Ascending aorta (tissue), 2 donors: ENCODE measurements at places on chromosomes 2 and 18. TPM values are rescaled to one million over a fixed set of nuclear protein-coding genes. Genes with fewer than 3 reads are reported as not detected.

GRCh38 chr18:52875725-52876124, 535.7 kb downstream of the DCC start:
- no peaks in the 10 kb centered on the region for H3K4me1 ChIP-seq
- H3K27ac ChIP-seq = no peak overlapping the region
- H3K4me3 ChIP-seq = no peak overlapping the region
- H3K27me3 ChIP-seq = no peaks in the 10 kb centered on the region
- H3K36me3 ChIP-seq = no peaks in the 10 kb centered on the region

DNA sequence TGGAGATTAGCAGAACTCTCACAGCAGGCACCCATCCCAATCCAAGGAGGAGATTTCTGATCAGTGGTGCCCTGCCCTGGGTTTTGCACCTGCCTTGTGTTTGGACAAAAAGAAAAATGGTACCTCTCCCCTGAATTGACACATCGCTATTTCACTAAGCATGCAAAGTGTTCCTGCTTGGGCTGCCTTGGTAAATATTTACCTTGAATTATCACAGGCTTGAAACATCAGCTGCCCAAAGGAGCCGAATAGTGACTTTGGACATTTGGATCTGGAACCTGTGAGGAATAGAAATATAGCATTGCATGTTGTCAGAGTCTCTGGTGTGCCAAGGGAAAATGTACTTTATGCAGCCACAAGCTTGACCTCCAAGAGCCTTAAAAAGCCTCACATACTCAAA, 926.4 kb upstream of the FANCL start:
- no peak overlapping the region for H3K4me3 ChIP-seq
- H3K27me3 ChIP-seq = no peaks in the 10 kb centered on the region
- no peaks in the 10 kb centered on the region for H3K4me1 ChIP-seq
- no peaks in the 10 kb centered on the region for H3K36me3 ChIP-seq

- H3K4me3 ChIP-seq = no peak overlapping the region
- DNase-seq = no peak
- no peak overlapping the region for H3K27ac ChIP-seq
- no peaks in the 10 kb centered on the region for H3K27me3 ChIP-seq
- no peaks in the 10 kb centered on the region for H3K36me3 ChIP-seq
Observed at GRCh38 chr2:217337771-217338170, 477.9 kb upstream of the TNP1 start.

DNA sequence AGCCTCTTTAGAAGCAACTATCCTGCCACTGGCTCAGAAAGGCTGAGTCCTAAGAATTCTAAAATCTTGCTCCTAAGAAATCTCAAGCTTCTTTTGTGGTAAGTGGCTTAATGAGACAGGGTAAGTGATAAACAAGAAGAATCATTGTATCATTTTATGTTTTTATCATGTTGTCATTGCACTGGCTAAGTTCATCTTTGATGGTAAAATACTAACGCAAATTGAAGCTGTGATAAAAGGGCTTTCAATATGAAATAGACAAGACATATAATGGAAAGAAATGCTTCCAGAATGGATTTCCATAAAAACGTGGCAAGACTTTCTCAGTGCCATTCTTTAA, 21.6 kb upstream of the TTC39C start:
- no peaks in the 10 kb centered on the region for H3K4me1 ChIP-seq
- no peaks in the 10 kb centered on the region for H3K36me3 ChIP-seq
- DNase-seq = no peak
- no peak overlapping the region for H3K27ac ChIP-seq

- no peak overlapping the region for H3K4me3 ChIP-seq
- H3K36me3 ChIP-seq = no peaks in the 10 kb centered on the region
- H3K27ac ChIP-seq = no peak overlapping the region
Observed at GRCh38 chr2:151886241-151886640, 58.0 kb upstream of the ARL5A start.

DNA sequence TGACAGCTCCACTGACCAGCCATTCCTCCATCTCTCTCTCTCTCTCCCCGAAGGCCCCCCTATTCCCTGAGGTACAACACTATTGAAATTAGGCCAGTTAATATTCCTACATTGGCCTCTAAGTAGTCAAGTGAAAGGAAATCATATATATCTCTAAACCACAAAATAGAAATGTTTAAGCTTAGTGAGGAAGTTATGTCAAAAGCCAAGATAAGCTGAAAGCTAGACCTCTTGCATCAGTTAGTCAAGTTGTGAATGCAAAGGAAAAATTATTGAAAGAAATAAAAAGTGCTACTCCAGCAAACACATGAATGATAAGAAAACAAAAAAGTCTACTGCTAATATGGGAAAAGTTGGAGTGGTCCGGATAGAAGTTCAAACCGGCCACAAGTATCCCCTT, 301.3 kb upstream of the RBMS1 start:
- H3K27me3 ChIP-seq = no peaks in the 10 kb centered on the region
- H3K27ac ChIP-seq = no peak overlapping the region
- no peaks in the 10 kb centered on the region for H3K4me1 ChIP-seq
- no peak overlapping the region for H3K4me3 ChIP-seq
- no peak for DNase-seq

DNA sequence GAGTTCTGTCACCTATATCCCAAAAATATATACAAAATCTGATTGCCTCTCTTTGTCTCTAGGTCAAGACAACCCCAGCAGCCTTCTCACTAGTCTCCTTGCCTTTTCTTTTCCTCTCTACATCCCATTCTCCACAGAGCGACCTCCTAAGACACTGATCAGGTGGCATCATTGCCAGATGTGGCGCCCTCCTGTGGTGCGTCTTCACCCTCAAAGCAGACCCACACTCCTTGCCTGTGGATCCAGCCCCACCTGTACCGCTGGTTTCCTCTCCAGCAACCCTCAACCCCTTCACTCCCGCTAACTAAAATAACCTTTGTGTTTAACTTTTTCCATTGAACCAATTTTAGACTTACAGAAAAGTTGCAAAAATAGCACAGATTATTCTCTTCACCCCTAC, 273.3 kb downstream of the GLI2 start:
- no peaks in the 10 kb centered on the region for H3K4me1 ChIP-seq
- no peak for DNase-seq
- no peaks in the 10 kb centered on the region for H3K36me3 ChIP-seq
- H3K4me3 ChIP-seq = no peak overlapping the region
- H3K27me3 ChIP-seq = no peaks in the 10 kb centered on the region

DNA sequence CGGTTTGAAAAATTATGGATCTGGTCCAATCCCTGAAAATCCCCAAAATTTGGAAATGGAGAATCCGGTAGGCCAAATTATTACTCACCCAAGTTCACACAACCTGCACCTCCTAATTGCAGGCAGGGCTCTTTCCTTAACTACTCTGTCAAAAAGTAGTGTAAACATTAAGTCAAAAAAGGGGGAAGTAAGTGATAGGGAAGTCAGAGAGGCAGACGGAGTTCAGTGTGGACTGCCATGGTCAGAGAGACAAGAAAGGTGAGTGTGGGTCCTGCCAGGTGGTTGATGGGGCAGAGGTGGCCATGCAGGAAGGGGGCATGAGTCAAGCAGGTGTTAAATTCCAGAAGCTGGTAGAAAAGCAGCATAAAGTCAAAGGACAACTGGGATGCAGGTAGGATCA, 104.7 kb upstream of the STPG4 start:
- DNase-seq = no peak
- H3K27ac ChIP-seq = no peak overlapping the region
- no peaks in the 10 kb centered on the region for H3K27me3 ChIP-seq
- H3K4me3 ChIP-seq = no peak overlapping the region

DNA sequence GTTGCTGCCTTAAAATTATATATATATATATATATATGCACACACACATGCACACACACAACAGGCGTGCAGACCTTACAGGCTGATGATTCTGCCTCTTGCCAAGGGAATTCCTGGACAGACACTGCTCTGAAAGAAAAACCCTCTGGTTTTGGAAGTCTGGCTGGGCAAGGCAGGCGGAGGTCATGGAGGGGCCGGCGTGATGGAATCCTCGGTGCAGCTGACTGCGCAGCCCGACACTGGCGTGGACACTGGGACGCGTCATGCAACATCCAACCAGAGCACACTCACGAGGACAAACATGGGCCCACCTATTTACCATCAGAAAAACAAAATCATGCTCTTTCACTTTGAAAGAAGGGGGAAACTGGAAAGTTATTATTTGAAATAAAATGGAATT, 235.3 kb downstream of the ZNF516 start:
- H3K4me1 ChIP-seq = no peaks in the 10 kb centered on the region
- H3K27me3 ChIP-seq = no peaks in the 10 kb centered on the region
- no peak overlapping the region for H3K27ac ChIP-seq
- no peak overlapping the region for H3K4me3 ChIP-seq
- no peaks in the 10 kb centered on the region for H3K36me3 ChIP-seq

GRCh38 chr2:101121174-101121573, 30.0 kb downstream of the TBC1D8 start:
- H3K27me3 ChIP-seq = no peaks in the 10 kb centered on the region
- DNase-seq = no peak
- H3K4me1 ChIP-seq = peaks cover 53% of the 10 kb centered on the region
- H3K27ac ChIP-seq = peak overlapping the region; percentile 56

DNA sequence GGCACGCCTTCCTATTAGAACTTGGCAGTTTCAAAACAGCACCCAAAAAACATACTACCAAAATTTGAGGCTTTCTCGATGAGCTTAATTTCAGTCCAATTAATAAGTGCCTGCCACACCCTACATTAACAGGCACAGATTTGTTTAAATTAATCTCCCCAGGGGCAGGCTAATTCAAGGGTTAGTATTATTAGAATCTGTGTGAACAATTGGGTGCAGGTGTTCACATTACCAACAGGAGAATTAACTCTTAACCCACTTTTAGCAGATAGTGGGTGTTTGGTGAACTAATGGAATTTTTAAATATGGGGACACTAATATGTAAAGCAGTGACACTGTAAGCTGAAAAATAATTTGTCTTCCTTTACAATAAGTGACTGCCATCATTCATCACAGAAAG, 4.1 kb downstream of the MBD2 start:
- H3K4me3 ChIP-seq = no peak overlapping the region
- no peak for DNase-seq
- peaks cover 4% of the 10 kb centered on the region for H3K4me1 ChIP-seq
- H3K27me3 ChIP-seq = no peaks in the 10 kb centered on the region
- H3K27ac ChIP-seq = no peak overlapping the region
- H3K36me3 ChIP-seq = no peaks in the 10 kb centered on the region

DNA sequence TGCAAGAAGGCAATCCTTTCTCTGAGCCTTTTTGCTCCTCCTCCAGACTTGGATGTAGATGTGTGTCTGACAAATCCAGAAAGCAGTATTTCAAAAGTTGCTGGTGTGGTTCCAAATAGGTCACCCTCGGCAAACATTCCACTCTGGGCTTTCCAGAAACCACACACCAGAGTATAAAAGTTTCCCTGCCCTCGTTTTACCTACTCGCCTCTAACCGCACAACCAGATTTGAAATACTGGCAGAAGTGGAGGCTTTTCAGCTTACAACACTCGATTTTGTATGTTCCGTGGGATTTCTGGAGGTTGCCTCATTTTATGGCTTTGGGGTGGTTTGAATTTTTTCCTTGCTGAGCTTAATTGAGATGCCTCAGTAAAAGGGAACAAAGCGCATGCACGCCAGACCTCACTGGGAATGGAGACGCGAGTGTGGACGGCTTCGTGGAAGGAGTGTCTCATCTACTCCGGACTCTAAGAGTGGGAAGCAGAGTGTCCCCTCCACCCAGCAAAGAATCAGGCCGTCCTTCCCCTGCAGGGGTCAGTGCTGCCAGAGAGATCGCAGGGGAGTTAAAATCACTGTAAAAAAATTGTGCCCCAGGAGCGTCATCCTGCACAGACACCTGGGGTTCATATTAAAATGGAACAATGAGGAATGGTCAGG, 44.0 kb upstream of the RPL31 start:
- no peaks in the 10 kb centered on the region for H3K36me3 ChIP-seq
- no peaks in the 10 kb centered on the region for H3K4me1 ChIP-seq
- H3K27me3 ChIP-seq = no peaks in the 10 kb centered on the region
- DNase-seq = no peak
- peak overlapping the region; percentile 49 for H3K27ac ChIP-seq
- peak overlapping the region; percentile 21 for H3K4me3 ChIP-seq

GRCh38 chr2:122236152-122236874, 480.9 kb downstream of the TSN start:
- DNase-seq = no peak
- no peak overlapping the region for H3K27ac ChIP-seq

- no peak overlapping the region for H3K4me3 ChIP-seq
- no peaks in the 10 kb centered on the region for H3K36me3 ChIP-seq
- H3K4me1 ChIP-seq = peaks cover 14% of the 10 kb centered on the region
- peak overlapping the region; percentile 67 for H3K27ac ChIP-seq
- DNase-seq = peak; percentile 84
Observed at GRCh38 chr2:128347701-128348539, 29.3 kb upstream of the HS6ST1 start.

GRCh38 chr18:62982600-62983251, 267.4 kb downstream of the PHLPP1 start:
- peaks cover 5% of the 10 kb centered on the region for H3K36me3 ChIP-seq
- no peaks in the 10 kb centered on the region for H3K27me3 ChIP-seq
- peak overlapping the region; percentile 57 for H3K4me3 ChIP-seq
- no peaks in the 10 kb centered on the region for H3K4me1 ChIP-seq

- no peak overlapping the region for H3K27ac ChIP-seq
- no peak for DNase-seq
- H3K27me3 ChIP-seq = no peaks in the 10 kb centered on the region
Observed at GRCh38 chr18:13124411-13124810, 94.1 kb upstream of the LDLRAD4 start.

GRCh38 chr18:36786686-36787085, 42.1 kb downstream of the TPGS2 start:
- H3K27ac ChIP-seq = peak overlapping the region; percentile 58
- no peaks in the 10 kb centered on the region for H3K27me3 ChIP-seq
- no peak overlapping the region for H3K4me3 ChIP-seq
- H3K4me1 ChIP-seq = peaks cover 22% of the 10 kb centered on the region

GRCh38 chr2:11546072-11546471, 12.2 kb downstream of the GREB1 start:
- no peaks in the 10 kb centered on the region for H3K36me3 ChIP-seq
- no peak for DNase-seq
- H3K27ac ChIP-seq = no peak overlapping the region
- H3K4me1 ChIP-seq = no peaks in the 10 kb centered on the region
- H3K4me3 ChIP-seq = no peak overlapping the region
- no peaks in the 10 kb centered on the region for H3K27me3 ChIP-seq

DNA sequence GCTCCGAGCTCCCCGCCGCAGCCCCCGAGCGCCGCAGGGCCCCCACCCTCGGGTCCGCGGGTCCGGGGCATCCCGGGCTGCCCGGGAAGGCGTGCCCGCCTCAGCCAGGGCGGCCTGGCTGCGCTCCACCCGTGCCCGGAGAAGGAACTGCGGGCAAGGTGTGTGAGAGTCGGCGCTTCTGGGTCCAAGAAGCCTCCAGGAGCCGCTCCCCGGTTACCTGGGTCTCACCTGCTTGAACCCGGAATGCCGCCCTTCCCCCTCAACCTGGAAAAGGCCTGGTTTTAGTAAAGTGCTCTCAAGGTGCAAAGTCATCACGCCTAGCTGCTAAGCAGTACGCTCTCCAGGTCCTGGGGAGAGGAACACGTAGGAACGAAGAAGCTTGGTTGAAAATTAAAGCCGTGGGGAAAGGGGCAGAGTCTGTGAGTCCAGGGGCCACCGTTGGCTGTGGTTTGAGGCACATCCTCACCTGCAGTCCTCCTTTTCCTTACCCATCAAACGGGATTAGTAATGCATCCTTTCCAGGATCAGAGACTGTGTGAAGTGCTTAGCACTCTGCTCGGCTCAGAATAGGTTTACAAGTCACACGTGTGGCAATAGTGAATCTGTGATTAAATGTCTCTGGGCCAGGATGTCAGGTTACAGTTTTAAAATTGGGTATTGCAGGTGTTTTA, 1.2 kb downstream of the ASAP2 start:
- H3K4me1 ChIP-seq = peaks cover 11% of the 10 kb centered on the region
- H3K27me3 ChIP-seq = no peaks in the 10 kb centered on the region
- peak; percentile 66 for DNase-seq
- peak overlapping the region; percentile 80 for H3K4me3 ChIP-seq

ACVR1C gene
- total RNA-seq = not detected

GCA gene
- total RNA-seq = 45.1 TPM

MOB1A gene
- 56.8 TPM for total RNA-seq

DUSP11 gene
- 24.6 TPM for total RNA-seq

COL3A1 gene
- total RNA-seq = 411 TPM

CABLES1 gene
- 5.4 TPM for total RNA-seq

UGT1A4 gene
- not detected for total RNA-seq

L3MBTL4 gene
- total RNA-seq = not detected
